ENCODE measurements at places on chromosomes 16 and 17. TPM values are rescaled to one million over a fixed set of nuclear protein-coding genes. Genes with fewer than 3 reads are reported as not detected.

The ESRP2 gene
- total RNA-seq, result 103 TPM

The SPATA22 gene
- total RNA-seq, result not detected

DNA sequence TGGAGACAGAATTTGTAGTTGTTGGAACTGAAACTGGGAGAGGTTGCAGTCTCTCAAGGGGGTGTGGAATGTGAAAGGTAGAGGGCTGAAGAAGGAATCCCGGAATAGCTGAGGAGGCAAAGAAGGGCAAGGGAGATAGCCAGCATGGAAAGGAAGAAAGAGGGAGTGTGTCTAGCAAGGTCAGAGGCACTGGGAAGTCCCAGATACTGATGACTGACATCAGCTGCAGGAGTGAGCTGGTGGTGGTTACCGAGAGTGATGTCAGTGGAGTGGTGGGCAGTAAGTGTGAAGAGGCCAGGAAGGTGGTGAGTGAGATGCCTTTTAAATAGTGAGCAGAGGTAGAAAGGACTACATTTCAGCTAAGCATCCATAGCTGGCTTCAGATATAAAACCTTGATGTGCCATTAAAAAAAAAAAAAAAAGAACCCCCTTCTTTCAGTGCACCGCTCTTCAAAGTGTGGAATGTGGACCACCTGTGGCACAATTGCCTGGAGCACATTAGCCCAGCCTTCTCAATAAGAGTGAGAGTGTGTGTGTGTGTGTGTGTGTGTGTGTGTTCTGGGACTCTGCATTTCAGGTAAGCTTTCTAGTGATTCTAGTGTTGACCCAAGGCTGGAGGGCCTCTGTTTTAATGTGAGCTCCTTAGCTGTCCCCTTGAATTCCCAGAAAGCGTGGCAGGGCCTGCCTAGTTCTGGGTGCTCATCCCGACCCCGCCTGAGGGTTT, 8.5 kb downstream of the PRMT7 start:
- H3K4me1 ChIP-seq, result no peaks in the 10 kb centered on the region
- no peaks in the 10 kb centered on the region for H3K27me3 ChIP-seq
- peaks cover 19% of the 10 kb centered on the region for H3K36me3 ChIP-seq
- no peak overlapping the region for H3K27ac ChIP-seq
- no peak overlapping the region for H3K4me3 ChIP-seq

- no peak for DNase-seq
- no peak overlapping the region for H3K27ac ChIP-seq
- no peaks in the 10 kb centered on the region for H3K4me1 ChIP-seq
- peaks cover 36% of the 10 kb centered on the region for H3K27me3 ChIP-seq
- H3K4me3 ChIP-seq, result no peak overlapping the region
- H3K36me3 ChIP-seq, result no peaks in the 10 kb centered on the region
These were observed 42.4 kb upstream of the NUDT7 start for GRCh38 chr16:77679901-77680300.

DNA sequence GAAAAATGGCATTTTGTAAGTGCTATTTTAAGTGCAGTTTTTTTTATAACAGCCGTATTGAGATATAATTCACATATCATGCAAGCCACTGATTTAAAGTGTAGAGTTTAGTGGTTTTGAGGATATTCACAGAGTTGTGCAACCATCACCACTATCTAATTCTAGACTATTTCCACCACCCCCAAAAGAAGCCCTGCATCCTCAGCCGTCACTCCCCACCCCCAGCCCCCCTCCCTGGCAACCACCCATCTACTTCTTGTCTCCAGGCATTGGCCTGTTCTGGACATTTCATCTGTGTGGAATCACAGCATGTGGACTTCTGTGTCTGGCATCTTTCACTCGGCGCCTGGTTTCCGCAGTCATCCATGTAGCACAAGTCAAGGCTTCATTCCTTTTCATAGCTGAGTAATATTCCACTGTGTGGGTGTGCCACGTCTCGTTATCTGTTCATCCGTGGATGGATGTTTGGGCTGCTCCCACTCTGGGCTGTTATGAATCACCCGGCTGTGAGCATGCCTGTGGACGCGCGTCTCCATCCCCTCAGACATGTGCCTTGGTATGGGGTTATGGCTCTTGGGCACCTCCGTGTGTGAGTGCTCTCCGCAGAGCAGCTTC, 138.4 kb upstream of the CIBAR2 start:
- no peak overlapping the region for H3K4me3 ChIP-seq
- no peak overlapping the region for H3K27ac ChIP-seq
- peaks cover 4% of the 10 kb centered on the region for H3K4me1 ChIP-seq
- DNase-seq, result no peak
- no peaks in the 10 kb centered on the region for H3K36me3 ChIP-seq

- DNase-seq, result no peak
- H3K27ac ChIP-seq, result no peak overlapping the region
These were observed 8.8 kb downstream of the CNTNAP1 start for GRCh38 chr17:42691021-42691545.

GRCh38 chr16:84484579-84485254, 19.7 kb downstream of the MEAK7 start:
- no peak overlapping the region for H3K27ac ChIP-seq
- H3K4me1 ChIP-seq, result no peaks in the 10 kb centered on the region
- H3K36me3 ChIP-seq, result peaks cover 20% of the 10 kb centered on the region
- H3K4me3 ChIP-seq, result no peak overlapping the region
- DNase-seq, result peak; percentile 60

DNA sequence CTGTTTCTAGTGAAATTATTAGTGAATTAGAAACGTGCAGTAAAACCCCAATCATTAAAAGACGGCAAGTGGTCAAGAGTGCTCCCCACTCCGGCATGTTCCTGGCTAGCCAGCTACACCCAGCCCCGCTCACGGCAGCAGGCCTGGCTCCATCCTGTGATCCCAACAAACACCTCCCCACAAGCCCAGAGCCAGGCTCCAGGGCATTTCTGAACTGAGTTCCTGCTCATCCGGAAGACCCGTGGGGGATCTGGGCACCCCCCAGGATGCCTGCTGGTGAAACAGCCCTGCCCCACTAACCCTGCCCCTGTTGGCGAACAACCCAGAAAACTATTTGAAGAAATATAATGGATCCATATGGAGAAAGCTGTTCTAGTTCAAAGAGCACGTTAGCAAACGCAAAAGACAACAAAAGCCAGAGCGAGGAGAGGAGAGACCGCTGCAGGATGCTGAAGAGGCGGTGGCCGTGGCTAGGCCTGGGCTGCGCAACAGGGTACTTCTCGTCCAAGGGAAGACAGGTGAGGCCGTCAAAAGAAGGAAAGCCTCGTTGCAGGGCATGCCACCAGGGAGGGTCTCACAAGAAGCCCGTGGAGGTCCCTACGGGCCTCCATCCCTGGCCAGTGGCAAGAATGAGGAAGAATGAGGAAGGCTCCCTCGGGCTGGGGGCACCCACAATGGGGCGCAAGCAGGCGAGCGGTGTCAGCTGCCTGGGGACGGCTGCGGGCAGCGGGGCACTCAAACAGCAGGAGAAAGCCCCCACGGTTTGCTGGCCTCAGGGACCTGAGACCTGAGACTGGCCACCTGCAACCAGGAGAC, 19.2 kb downstream of the SLC16A3 start:
- DNase-seq, result no peak
- H3K4me1 ChIP-seq, result peaks cover 39% of the 10 kb centered on the region
- H3K27ac ChIP-seq, result peak overlapping the region; percentile 24
- H3K36me3 ChIP-seq, result peaks cover 94% of the 10 kb centered on the region

GRCh38 chr16:2027024-2028010, 615 bp downstream of the NHERF2 start:
- H3K4me1 ChIP-seq, result peaks cover 32% of the 10 kb centered on the region
- H3K27me3 ChIP-seq, result peaks cover 16% of the 10 kb centered on the region
- H3K36me3 ChIP-seq, result peaks cover 35% of the 10 kb centered on the region
- H3K4me3 ChIP-seq, result peak overlapping the region; percentile 74
- H3K27ac ChIP-seq, result no peak overlapping the region

Measured in Calu3 (cell line).